ENCODE measurements at places on chromosomes 3 and 15. TPM values are rescaled to one million over a fixed set of nuclear protein-coding genes. Genes with fewer than 3 reads are reported as not detected.

The UTS2B gene
- 0.53 TPM for polyA plus RNA-seq

The TTBK2 gene
- polyA plus RNA-seq = 12.0 TPM

The BCL2A1 gene
- 56.1 TPM for polyA plus RNA-seq

The MST1 gene
- not detected for polyA plus RNA-seq

The FANCD2OS gene
- polyA plus RNA-seq = 1.0 TPM

The IQCF5 gene
- polyA plus RNA-seq = not detected

The MAP6D1 gene
- polyA plus RNA-seq = not detected

The GP9 gene
- polyA plus RNA-seq = 2.1 TPM

The CEP19 gene
- polyA plus RNA-seq = 2.5 TPM

The MESD gene
- 24.8 TPM for polyA plus RNA-seq

The C3orf49 gene
- not detected for polyA plus RNA-seq

The NRG4 gene
- polyA plus RNA-seq = not detected

The PCOLCE2 gene
- not detected for polyA plus RNA-seq

The ANP32A gene
- 149 TPM for polyA plus RNA-seq

The GRK7 gene
- not detected for polyA plus RNA-seq

The C2CD4A gene
- not detected for polyA plus RNA-seq

The GMPPB gene
- 13.6 TPM for polyA plus RNA-seq

The SLC2A2 gene
- polyA plus RNA-seq = not detected

The SLC41A3 gene
- 28.7 TPM for polyA plus RNA-seq

The TGM5 gene
- not detected for polyA plus RNA-seq

The ROBO2 gene
- polyA plus RNA-seq = not detected

The NDN gene
- not detected for polyA plus RNA-seq

The TMEM43 gene
- 42.9 TPM for polyA plus RNA-seq

The LSAMP gene
- not detected for polyA plus RNA-seq

The SETD2 gene
- polyA plus RNA-seq = 22.1 TPM

The FBXW12 gene
- not detected for polyA plus RNA-seq

The AMT gene
- polyA plus RNA-seq = 0.80 TPM

The MOBP gene
- polyA plus RNA-seq = not detected

The LRCH3 gene
- polyA plus RNA-seq = 10.2 TPM

The MCF2L2 gene
- polyA plus RNA-seq = not detected

The ANKRD34C gene
- not detected for polyA plus RNA-seq

The DAZL gene
- polyA plus RNA-seq = 2.0 TPM

The RTP1 gene
- not detected for polyA plus RNA-seq

The CX3CR1 gene
- 0.14 TPM for polyA plus RNA-seq

The IQCH gene
- polyA plus RNA-seq = 0.30 TPM

The SEC22A gene
- polyA plus RNA-seq = 12.5 TPM

The DNAH12 gene
- polyA plus RNA-seq = not detected

The TOPBP1 gene
- polyA plus RNA-seq = 20.8 TPM

The RNU5B-1 gene
- polyA plus RNA-seq = not detected

The TERC gene
- 3.3 TPM for polyA plus RNA-seq

The CDCP1 gene
- not detected for polyA plus RNA-seq

The RNF123 gene
- polyA plus RNA-seq = 13.8 TPM

The EPHB1 gene
- polyA plus RNA-seq = not detected

The PP2D1 gene
- polyA plus RNA-seq = 1.1 TPM

The SLC9C1 gene
- polyA plus RNA-seq = not detected

The ACTRT3 gene
- polyA plus RNA-seq = 0.23 TPM

The SGO1 gene
- 12.6 TPM for polyA plus RNA-seq

The EBLN2 gene
- polyA plus RNA-seq = 2.6 TPM

The PHC3 gene
- polyA plus RNA-seq = 17.8 TPM

Measured in naive B cell (primary cell).